ENCODE measurements at places on chromosomes 5 and 9. TPM values are rescaled to one million over a fixed set of nuclear protein-coding genes. Genes with fewer than 3 reads are reported as not detected.

Gene OTULINL
- 38.7 TPM for total RNA-seq

Gene ZNF608
- total RNA-seq, result not detected

DNA sequence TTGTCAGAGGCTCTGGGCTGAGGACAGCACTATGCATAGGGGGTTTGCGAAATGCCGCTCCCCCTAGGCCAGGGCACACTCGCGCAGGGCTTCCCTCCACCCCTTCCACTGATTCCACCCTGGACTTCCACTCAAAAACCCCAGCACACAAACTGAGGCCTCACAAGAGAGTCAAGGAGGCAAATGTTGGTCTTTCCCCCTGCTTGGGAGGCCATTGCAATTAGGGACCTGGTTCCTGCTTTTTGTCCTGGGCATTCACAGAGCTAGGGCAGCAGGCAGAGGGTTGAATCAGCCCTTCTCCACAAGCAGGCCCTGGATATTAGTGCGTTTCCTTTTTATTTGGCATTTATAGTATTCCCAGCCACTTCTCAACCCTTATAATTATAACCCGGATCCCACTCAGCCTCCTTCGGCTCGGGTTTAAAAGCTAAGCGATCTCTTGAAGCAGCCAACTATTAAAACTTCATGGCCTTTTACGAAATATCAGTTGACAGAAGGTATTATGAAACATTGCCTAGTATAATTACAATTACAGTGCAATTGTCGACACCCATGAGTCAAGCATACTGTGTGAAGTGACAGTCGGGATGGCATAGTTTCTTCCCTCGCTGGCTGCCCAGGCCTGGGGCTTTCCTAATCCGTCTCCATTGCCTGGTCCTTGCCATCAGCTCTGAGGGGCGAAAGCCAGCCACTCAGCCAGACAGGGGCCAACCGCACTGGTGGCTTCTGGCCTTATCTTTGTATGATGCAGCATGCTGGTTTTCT lies 285.5 kb upstream of the MAP3K1 start:
- no peak for DNase-seq

DNA sequence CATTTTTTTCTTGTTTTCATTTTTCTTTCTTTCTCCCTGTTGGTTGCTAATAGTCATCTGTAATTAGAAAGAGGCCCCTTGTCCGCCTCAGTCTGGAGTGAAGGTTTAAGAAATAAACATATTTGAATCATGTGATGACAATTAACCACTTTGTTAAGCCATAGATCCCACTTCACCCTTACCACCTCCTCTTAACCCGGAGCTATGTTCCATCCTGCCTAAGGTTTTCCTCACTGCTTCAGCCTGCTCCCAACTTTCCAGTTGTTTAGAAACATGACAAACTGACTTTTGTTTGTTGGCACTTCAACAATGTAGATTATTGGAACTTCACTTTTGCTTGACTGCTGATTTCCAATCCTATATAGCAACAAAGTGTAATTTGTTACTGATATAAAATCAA lies 37.4 kb upstream of the SSBP2 start:
- DNase-seq, result no peak

DNA sequence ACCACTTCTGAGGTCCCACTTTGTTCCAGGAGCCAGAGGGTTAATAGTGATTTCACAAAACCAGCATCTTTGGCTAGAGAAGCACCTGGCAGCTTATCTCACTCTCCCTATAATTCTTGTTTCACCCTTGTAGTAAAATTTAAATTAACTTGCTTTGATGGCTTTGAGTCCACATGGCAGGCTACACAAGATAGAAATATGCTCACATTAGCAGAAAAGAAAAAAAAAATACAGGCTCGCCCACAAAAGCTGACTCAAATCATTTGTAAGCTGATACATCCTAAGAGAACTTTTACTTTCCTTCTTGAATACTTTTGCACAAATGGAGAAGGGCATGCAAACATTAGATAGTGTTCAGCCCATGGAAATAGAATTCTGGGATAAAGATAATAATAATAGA lies 36.2 kb downstream of the TNFSF15 start:
- DNase-seq, result no peak

GRCh38 chr5:107157809-107158208 lies 512.9 kb downstream of the EFNA5 start:
- no peak for DNase-seq

DNA sequence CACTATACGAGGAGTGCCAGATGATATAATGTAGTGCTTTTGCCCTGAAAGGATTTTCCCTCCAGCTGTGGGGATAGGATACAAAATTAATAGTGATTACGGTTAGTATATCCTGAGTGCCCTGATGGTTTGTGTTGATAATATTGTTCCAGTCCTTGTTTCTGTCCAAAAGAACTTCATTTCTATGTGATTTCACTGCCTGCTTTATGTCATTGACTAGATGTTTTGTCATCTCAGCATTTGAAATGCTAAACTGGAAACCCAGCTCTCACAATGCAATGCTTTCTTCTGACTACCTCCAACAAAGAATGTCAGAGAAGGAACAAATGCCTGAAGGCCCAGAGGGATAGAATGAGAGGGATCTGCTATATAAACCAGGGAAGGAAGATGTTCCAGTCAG lies 177.8 kb downstream of the NIPBL start:
- DNase-seq, result no peak

DNA sequence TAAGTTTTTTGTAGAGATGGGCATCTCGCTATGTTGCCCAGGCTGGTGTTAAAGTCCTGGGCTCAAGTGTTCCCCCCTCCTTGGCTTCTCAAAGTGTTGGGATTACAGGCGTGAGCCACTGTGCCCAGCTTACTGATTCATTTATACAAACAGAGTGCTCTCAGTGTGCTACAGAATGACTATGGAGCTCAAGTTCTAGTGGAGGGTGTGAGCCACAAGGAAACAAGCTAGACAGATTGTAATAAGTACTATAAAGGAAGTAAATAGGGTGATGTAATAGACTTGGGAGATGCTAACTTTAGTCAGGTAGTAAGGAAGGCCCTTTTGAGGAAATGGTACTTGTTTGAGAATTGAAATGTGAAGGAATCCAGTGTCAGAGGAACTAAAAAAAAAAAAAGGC lies 1.7 kb upstream of the TMEM267 start:
- DNase-seq, result no peak

DNA sequence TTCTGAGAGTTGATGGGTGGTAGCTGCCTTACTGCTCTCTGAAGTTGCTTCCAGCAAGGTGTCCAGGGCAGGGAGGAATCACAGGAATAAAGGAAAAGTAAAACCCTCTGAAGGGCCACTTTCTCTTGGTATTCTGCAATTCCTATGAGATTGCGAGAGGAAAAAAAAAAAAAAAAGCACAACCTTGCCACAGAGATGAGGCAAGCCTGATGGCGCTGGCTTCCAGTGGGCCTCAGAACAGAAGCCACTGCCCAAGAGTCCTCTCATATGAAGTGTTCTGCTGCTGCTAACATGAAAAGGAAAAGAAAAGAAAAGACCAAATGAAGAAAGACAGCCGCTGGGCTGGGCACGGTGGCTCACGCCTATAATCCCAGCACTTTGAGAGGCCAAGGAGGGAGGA lies 80.8 kb upstream of the IL17B start:
- DNase-seq, result no peak

All from activated CD4-positive, alpha-beta T cell treated with anti-CD3 and anti-CD28 coated beads, Interleukin-2, amount 10 ng/mL, durations not matched to agents 7 days and 5 days (primary cell).